Thymus (tissue), 14 donors: ENCODE measurements at places on chromosomes 6 and 20. TPM values are rescaled to one million over a fixed set of nuclear protein-coding genes. Genes with fewer than 3 reads are reported as not detected.

Gene UBE2V1
- 33.8 TPM for total RNA-seq

Gene FAM83C
- under 0.01 TPM for total RNA-seq

Gene RAD21L1
- total RNA-seq: not detected

Gene LCA5
- total RNA-seq: 1.3 TPM

Gene TMEM170B
- 1.8 TPM for total RNA-seq

Gene MDFI
- total RNA-seq: 6.2 TPM

DNA sequence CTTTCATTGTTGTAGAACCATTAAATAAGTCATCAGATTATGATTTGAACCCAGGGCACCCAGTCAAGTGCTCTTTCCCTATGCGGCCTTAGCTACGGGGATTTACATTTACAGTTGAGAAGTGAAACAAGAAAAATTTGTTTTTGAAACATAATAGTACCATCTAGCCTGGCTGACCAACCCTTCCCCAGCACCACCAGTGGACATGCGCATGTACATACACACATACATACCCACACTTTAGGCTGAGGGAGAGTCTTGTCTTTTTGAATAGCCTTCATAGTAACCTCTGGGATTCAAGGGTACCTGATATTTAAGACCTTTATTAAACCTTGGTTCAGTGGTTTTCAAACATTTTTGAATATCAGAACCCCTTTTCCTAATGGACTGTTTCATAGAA, 33.8 kb downstream of the SCAND1 start:
- no peak for DNase-seq

- no peak for DNase-seq
These were observed 22.1 kb upstream of the ZNF76 start for GRCh38 chr6:35237476-35237875.

DNA sequence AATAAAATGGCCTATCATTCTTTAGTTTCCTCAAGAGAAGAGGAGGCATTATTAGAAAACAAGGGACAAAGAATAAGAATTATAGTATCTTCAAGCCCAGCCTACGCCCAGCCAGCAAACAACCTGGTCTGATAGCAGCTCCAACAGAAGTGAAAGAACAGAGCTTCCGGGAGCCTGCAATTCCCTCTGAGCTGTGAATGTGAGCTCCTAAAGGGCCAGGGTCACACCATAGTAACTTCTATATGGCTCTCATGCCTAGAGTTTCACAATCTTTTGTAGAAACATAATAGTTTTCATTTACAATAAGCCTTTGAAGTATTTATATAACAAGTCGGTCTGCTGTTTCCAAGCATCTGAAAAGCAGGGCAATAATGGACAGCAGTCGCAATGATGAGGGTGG, 116.5 kb downstream of the SMLR1 start:
- DNase-seq: no peak

- DNase-seq: no peak
These were observed 40.6 kb downstream of the STXBP5 start for GRCh38 chr6:147244832-147245231.
